ENCODE measurements at places on chromosomes 1 and 21.

DNA sequence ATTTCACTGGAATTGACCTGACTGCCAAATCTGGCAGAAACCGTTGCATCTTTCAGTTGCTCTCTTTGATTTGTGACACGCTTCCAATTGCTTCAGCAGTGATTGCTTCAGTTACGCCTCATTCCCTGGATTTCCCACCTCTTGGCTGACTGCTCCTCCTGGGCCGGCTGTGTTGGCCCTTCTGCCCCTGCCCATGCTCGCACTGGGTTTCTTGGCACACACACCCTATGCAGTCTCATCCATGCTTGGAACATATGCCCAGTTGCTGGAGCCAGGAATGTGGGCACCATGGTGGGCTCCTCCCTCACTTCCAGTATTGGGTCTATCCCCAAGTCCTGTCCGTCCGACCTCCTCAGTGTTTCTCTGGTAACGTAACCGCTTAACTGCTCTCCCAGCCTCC lies 2.2 kb upstream of the ZBTB21 start:
- peak; percentile 69 for DNase-seq

GRCh38 chr1:107407011-107407410 lies 266.2 kb downstream of the NTNG1 start:
- no peak for DNase-seq

DNA sequence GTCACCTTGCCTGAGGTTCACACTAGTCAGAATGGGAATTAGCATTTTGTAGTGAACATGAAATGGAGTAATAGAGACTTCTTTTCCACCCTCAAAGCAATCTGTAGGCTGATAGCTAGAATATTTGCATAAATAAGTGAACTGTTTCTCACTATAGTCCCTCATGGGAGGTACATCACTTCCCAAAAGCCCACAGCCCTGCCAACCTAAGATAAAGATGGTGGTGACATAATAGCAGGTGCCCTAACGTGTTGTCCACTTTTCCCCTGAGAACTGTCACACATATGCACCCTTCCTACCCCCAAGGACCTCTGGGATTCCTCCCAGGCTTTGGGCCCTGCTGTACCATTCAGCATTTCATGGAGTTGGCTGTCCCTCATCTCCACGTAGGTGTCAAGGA lies 4.4 kb downstream of the TMEM35B start:
- DNase-seq: no peak

DNA sequence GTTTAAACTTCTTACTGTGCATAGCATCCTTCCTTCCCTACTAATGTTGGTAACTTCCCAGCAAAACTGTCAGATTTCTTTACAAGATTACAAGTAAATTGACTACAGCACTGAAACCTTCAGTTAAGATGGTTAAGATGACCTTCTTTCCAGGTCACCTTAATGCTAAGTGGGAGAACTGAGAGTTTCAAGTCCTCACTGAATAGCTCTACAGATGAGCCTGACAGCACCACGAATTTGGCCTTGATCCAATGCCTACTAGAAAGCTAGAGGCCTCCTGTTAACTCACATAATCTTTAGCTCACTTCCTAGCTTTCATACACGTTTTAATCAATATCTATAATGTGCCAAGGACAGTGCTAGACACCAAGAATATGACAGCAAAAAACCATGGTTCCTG lies 276.0 kb upstream of the PLD5 start:
- DNase-seq: no peak

- DNase-seq: no peak
These were observed 56.8 kb downstream of the NDUFS5 start for GRCh38 chr1:39082811-39083576.

GRCh38 chr1:32884726-32885125 lies 1.6 kb upstream of the HPCA start:
- no peak for DNase-seq

DNA sequence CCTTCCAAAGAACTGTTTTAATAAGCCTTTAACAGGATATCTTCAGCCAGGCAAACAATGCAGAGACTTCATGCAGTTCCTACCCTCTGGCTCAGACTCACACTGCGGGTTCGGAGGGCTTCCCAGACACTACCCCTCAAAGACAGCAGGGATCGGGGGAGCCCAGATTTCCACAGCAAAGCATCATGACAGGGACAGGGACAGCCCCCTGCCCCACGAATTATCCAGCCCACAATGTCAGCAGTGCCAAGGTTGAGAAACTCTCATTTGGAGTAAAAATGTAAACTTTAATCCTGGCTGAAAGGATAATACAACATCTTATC lies 20.1 kb downstream of the NPHP4 start:
- no peak for DNase-seq

DNA sequence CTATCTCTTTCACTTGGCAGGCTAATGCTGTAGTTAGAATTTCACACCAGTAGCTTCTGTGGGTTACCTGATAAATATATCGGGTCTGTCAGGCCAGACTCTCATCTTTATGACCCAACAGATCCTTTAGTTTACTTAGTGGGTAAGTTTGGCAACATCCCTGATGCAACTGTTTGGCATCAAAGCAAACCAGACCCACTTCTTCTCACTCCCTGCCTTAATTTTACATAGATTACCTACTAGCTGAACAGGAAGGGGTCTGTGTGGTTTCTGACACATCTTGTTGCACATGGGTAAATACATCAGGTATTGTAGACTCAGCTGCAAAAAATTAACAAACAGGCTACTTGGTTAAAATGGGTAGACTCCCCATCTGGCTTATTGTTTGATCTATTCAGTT lies 3.2 kb upstream of the GUK1 start:
- DNase-seq: no peak

- DNase-seq: no peak
These were observed 229.7 kb upstream of the CACYBP start for GRCh38 chr1:174769961-174770549.

- DNase-seq: no peak
These were observed 171.7 kb downstream of the ATG4C start for GRCh38 chr1:62955666-62956065.

- DNase-seq: no peak
These were observed 24.2 kb upstream of the RPL11 start for GRCh38 chr1:23667411-23667810.

DNA sequence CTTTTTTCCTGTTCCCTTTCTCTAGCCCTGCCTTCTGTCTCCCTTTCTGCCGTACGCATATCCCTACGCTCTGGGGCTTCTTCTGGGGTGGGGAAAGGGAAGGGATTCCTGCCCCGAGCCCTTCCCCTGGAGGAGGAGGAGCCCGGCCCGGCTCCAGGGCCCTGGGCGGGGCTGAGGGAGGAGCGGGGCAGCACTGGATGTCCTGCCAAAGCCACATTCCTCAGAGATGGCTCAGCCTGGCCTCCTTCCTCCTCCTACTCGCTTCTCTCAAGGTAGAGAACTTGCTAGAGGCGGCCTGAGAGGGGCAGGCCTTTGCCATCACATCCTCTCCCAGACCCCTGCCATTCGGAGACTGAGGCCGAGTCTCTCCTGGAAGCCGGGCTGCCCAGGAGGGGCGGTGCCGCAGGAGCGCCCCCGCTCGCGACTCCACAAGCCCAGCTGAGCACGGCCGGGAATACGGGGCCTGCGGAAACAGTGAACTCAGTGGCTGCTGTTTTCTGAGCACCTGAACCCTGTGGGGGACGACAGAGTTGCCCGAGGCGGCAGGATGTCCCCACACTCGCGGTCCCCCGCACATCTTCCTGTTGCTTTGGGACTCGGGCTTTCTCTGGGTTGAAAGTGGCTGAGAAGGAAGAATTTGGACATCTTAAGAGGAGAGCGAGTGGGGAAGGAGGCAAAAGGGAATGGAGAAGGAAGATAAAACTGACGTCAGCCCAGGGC lies 12.2 kb downstream of the ADAMTSL4 start:
- DNase-seq: peak; percentile 98

DNA sequence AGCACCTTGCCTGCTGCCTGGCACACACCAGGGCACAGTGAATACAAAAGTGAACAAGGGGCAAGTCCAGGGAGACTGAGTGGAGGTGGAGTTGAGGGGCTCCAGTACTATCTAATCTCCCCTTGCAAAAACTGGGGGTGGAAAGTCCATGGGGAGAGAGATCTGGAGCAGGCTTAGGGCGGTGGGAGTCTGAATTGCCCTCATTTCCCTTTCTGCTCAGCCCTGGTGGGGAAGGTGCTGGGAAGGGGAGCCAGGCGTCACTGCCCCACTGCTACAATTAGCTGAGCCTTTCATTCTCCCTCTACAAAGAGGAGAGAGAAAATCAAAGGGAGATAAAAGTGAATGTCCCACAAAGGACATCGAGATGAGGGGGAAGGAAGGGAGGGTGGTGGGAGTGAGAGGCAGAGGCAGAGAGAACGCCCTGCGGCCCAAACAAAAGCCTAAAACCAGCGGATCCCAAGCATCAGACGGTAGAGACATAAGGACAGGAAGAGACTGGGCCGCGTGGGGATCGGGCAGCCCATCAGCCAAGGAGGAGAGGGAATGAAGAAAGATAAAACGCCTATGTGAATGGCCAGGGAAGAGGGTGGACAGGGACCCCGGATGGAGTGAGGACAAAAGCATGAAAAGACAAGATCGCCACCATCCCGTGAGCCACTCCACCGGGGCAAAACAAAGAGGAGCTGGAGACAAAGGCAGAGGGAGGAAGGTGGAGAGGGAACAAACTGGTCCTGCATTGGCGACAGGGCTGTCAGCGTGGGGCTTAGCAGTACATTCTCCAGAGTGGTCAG lies 46.8 kb upstream of the SOX13 start:
- no peak for DNase-seq

DNA sequence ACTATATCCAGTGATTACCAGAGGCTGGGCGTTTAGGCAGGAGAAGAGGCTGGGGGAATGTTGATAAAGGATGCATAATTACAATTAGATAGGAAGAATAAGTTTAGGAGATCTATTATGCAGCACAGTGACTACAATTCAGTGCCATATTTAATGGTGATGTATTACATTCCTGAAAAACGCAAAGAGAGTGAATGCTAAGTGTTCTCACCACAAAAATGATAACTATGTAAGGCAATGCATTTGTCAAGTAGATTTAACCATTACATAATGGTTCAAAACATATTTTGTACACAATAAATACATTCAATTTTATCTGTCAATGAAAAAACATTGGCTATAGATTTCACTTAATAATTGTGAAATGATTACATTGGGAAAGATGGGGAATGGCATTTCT lies 548.9 kb downstream of the NUF2 start:
- no peak for DNase-seq

DNA sequence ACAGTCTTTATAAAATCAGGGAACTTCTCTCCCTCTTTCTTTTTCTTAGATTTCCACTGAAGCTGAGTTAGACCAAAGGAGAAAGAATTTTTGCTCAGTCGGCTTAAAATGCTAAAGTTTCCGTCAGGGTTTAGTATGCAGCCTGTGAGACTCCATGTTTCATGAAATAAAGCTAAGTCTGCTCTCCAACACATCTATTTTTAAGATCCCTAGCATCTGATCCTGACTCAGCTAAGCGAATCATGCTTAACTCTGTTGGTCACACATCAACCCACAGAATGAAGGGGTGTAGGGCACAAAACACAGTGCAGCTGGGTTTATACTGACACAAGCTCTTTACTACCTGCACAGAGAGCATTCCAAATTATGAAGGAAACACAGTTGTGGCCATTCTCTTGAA lies 102.4 kb upstream of the ZNF281 start:
- no peak for DNase-seq

- no peak for DNase-seq
These were observed 230.3 kb downstream of the C1orf94 start for GRCh38 chr1:34406833-34407539.

DNA sequence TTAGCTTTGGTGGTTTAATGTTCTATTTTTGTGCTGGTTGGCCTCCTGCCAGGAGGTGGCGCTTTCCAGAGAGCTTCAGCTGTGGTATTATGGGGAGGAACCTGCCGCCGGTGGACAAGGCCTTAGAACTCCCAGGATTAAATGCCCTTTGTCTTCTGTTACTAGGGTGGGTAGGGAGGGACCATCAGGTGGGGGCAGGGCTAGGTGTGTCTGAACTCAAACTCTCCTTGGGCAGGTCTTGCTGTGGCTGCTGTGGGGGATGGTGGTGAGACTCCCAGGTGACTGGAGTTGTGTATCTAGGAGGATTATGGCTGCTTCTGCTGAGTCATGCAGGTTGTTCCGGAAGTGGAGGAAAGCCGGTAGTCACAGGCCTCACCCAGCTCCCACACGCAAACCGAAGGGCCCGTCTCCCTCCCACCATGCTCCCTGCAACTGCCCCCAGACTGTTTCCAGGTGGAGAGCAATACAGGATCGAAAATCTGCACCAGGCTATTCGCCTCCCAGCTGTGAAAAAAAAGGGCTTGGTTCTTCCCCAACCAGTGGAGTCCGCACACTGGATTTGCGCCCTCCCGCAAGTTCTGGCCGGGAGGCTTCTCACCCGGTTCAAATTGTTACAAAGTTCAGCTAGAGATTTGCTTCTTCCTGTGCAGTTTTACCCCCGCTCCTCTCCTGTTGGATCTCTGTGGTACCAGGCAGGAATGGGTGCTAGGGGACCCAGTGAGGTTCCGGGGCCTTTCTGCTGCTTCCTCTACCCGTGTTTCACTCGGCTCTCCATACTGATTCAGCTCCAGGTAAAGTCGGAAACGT lies 220.5 kb downstream of the CENPF start:
- no peak for DNase-seq

DNA sequence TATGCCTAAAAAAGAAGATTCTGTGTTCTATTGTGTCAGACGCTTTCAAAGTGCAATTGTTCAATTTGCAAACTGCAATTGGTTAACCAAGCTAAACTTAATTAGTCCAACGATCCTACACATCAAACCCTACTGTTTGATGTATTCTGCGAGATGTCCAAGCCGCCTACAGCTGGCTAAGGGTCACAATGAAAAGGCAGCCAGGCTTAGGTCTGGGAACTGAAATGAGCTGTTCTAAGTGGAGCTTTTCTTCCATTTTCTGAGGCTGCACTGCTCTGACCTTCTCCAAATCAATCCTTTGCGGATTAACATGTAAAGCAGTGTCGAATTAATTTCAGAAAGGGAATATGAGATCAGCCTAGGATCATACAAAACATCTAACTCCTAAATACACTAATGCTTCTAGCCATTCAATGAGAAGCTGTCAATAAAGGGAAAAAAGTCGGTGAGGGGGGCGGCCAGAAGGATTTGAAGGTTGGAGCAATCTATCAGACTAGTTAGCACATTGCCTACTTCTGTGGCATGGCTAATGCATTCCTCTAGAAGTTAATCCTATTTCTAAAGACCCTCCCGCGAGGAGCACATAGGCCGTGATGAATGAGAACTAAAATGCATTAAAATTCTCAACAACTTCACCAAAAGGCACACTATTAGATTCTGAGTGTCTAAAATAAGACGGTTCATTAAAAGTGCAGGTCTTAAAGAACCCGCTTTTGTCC lies 119.0 kb downstream of the SIM2 start:
- no peak for DNase-seq

- DNase-seq: no peak
These were observed 11.4 kb upstream of the TSPEAR start for GRCh38 chr21:44722731-44723130.

DNA sequence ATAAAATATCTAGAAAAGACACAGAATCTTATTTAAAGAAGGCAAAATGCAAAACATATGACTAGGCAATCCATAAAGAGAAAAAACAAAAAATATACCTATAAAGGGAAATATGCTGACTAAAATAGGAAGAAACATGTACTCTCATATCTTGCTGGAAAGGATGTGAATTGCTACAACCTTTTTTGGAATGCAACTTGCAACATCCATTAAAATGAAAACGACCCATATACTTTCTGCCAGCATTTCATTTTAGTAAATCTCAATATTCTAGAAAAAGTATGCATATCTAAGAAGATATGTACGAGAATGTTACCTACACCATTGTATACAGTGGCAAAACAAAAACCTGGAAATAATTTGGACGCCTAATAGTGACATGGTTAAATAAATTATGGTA lies 56.6 kb downstream of the EDEM3 start:
- no peak for DNase-seq

- DNase-seq: no peak
These were observed 37.5 kb downstream of the C1orf141 start for GRCh38 chr1:67097305-67097704.

Data from coronary artery (tissue), 2 donors.